Activated CD4-positive, alpha-beta T cell treated with anti-CD3 and anti-CD28 coated beads for 36 hours (primary cell): ENCODE measurements at places on chromosomes 2 and 18. TPM values are rescaled to one million over a fixed set of nuclear protein-coding genes. Genes with fewer than 3 reads are reported as not detected.

- DNase-seq = peak; percentile 54
- no peak overlapping the region for H3K27ac ChIP-seq
- H3K4me1 ChIP-seq = peaks cover 11% of the 10 kb centered on the region
- H3K4me3 ChIP-seq = no peak overlapping the region
Measured at GRCh38 chr2:237227592-237228280, 142.0 kb downstream of the COPS8 start.

- peaks cover 4% of the 10 kb centered on the region for H3K27me3 ChIP-seq
- no peak for DNase-seq
- no peak overlapping the region for H3K27ac ChIP-seq
- H3K4me1 ChIP-seq = peaks cover 5% of the 10 kb centered on the region
- no peak overlapping the region for H3K4me3 ChIP-seq
- H3K36me3 ChIP-seq = no peaks in the 10 kb centered on the region
Measured at GRCh38 chr2:208042041-208042440, 16.7 kb upstream of the PLEKHM3 start.

- H3K36me3 ChIP-seq = no peaks in the 10 kb centered on the region
- no peak overlapping the region for H3K27ac ChIP-seq
- no peak for DNase-seq
Measured at GRCh38 chr2:75562513-75562864, 1.8 kb upstream of the EVA1A start.

DNA sequence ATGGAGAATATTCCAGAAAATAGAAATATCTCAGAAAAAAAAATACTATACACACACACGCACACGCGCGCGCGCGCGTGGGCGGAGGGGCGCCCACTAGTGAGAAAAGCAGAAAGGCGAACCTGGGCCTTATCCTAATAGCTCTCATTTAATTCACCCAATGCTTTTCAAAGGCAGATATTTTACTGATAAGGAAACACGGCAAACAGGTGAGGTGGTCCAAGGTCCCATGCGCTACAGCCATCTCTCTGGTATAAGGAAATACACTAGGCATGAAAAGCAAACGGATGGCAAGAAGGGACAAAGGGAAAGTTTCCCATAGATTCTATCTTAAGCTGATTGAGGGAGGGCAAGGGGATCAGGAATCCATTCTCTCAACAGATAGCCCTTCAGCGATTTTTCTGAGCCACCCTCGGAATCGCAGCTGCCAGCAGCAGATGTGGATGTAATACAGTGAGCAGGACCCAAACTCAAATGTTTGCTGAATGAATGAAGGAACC, 136.7 kb downstream of the TMEM247 start:
- H3K4me3 ChIP-seq = peak overlapping the region; percentile 96
- H3K27ac ChIP-seq = peak overlapping the region; percentile 95
- peaks cover 16% of the 10 kb centered on the region for H3K36me3 ChIP-seq
- H3K27me3 ChIP-seq = no peaks in the 10 kb centered on the region
- H3K4me1 ChIP-seq = peaks cover 20% of the 10 kb centered on the region

GRCh38 chr2:219914577-219914976, 287.1 kb downstream of the SLC4A3 start:
- no peak for DNase-seq
- H3K4me3 ChIP-seq = no peak overlapping the region
- no peak overlapping the region for H3K27ac ChIP-seq
- H3K27me3 ChIP-seq = peaks cover 9% of the 10 kb centered on the region

GRCh38 chr2:9050122-9050809, 46.8 kb upstream of the MBOAT2 start:
- H3K4me1 ChIP-seq = peaks cover 2% of the 10 kb centered on the region
- no peaks in the 10 kb centered on the region for H3K27me3 ChIP-seq

DNA sequence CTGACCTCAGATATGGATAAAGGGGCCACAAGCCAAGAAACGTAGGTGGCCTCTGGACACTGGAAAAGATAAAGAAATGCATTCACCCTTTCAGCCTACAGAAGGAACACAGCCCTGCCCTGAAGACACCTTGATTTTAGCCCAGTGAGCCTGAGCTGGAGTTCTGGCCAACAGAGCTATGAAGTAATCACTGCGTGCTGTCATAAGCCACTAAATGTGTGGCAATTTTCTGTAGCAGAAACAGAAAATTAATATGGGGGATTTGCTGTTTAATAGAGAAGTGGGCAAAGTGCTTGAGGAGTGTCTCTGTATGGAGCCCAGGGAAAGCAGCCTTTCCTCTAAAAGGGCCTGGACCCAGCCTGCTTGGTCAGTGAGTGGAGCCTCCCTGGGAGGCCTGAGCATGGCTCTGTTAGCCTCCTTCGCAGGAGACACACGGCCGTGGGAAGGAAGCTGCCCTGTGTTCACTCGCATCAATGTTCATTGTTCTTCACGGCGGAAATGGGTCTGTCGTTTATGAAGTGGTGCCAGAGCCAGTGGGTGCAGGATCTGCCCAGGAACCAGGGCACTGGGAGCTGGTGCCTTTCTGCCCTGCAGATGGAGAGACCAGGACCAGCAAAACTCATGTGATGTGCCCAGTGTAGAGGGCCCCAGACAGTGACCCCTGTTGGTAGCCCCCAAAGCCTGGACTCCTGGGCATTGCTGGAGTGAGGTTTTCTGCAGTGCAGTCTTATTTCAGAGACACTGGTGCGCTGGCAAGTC, 268.9 kb downstream of the NDUFA10 start:
- no peaks in the 10 kb centered on the region for H3K36me3 ChIP-seq
- peaks cover 22% of the 10 kb centered on the region for H3K4me1 ChIP-seq
- no peak overlapping the region for H3K4me3 ChIP-seq
- no peak for DNase-seq
- no peak overlapping the region for H3K27ac ChIP-seq

- no peaks in the 10 kb centered on the region for H3K4me1 ChIP-seq
- no peaks in the 10 kb centered on the region for H3K36me3 ChIP-seq
- no peak overlapping the region for H3K27ac ChIP-seq
- H3K27me3 ChIP-seq = peaks cover 3% of the 10 kb centered on the region
- no peak overlapping the region for H3K4me3 ChIP-seq
Measured at GRCh38 chr2:36823862-36824261, 127.4 kb downstream of the VIT start.

GRCh38 chr18:3447068-3447894, 2.7 kb upstream of the TGIF1 start:
- H3K36me3 ChIP-seq = peaks cover 10% of the 10 kb centered on the region
- DNase-seq = peak; percentile 74
- H3K4me3 ChIP-seq = peak overlapping the region; percentile 94
- H3K27me3 ChIP-seq = no peaks in the 10 kb centered on the region

- no peak for DNase-seq
- no peaks in the 10 kb centered on the region for H3K4me1 ChIP-seq
- H3K27ac ChIP-seq = no peak overlapping the region
- no peak overlapping the region for H3K4me3 ChIP-seq
- peaks cover 15% of the 10 kb centered on the region for H3K27me3 ChIP-seq
Measured at GRCh38 chr18:9850309-9850708, 35.5 kb upstream of the TXNDC2 start.

DNA sequence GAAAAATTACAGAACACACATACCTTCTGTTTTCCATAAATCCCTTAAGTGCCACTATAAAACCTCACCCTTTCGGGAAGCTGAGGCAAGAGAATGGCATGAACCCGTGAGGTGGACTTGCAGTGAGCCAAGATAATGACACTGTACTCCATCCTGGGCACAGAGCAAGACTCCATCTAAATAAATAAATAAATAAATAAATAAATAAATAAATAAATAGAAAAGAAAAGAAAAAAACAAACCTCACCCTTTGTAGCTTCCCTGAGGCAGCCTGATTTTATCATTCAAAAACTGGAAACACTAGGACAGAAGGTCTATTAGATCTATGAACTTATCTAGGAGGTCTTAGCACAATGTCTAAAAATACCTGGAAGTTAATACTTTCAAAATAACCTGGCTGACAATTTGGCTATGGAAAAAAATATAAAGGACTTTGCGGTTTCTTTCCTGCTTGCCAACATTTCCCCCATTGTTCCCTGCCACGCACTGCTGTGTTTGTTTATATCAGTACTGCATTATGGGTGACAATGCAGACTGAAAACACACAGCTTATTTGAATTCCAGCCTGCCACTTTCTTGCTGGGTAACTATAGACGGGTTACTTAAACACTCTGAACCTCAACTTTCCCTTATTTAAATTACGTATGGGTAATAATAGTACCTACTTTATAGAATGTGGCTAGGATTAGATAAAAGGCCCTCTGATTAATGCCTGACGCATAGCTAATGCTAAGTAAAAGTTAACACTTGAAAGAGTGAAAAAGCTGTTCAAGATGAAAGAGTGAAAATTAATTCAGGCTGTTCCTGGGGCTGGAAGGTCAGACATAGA, 313.0 kb downstream of the RDH14 start:
- H3K27me3 ChIP-seq = peaks cover 5% of the 10 kb centered on the region
- no peak overlapping the region for H3K4me3 ChIP-seq
- H3K4me1 ChIP-seq = no peaks in the 10 kb centered on the region
- H3K27ac ChIP-seq = no peak overlapping the region
- H3K36me3 ChIP-seq = no peaks in the 10 kb centered on the region

DNA sequence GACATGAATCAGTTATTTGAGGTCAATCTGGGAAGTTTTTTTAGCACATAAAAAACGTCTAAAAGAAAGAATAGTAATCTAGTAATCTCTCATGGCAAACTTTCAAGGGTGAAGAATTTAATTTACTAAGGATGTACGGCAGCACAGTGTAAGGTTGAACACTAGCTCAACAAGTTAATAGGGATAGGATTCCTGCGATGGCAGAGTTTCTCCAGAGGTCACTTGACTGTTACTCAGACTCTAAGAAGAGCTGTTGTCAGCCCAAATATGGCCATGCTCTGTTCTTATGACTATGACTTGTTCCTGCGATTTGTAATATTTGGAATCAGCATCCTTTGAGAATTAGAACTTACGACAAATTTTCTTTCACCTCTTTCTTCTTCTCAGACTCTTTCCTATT, 553.3 kb upstream of the TNP1 start:
- peaks cover 6% of the 10 kb centered on the region for H3K27me3 ChIP-seq
- DNase-seq = no peak
- H3K4me1 ChIP-seq = no peaks in the 10 kb centered on the region
- H3K27ac ChIP-seq = no peak overlapping the region
- H3K4me3 ChIP-seq = no peak overlapping the region
- no peaks in the 10 kb centered on the region for H3K36me3 ChIP-seq

DNA sequence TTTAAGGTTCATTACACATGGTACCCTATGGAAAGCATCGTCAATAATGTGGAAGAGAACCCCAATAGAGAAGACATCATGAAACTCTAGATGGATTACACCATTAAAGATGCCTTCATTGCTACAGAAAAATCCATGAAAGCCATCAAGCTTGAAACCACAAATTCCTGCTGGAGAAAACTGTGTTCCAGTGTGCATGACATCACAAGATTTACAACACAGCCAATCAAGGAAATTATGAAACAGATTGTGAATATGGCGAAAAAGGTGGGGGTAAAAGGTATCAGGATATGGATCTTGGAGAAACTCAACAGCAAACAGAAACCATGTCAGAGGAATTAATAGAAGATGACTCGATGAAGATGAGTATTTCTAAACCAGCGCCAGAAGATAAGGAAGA, 200.0 kb downstream of the SLC4A10 start:
- no peak for DNase-seq
- no peak overlapping the region for H3K4me3 ChIP-seq
- no peaks in the 10 kb centered on the region for H3K36me3 ChIP-seq
- H3K27me3 ChIP-seq = peaks cover 7% of the 10 kb centered on the region

- no peaks in the 10 kb centered on the region for H3K27me3 ChIP-seq
- H3K4me3 ChIP-seq = no peak overlapping the region
- H3K4me1 ChIP-seq = no peaks in the 10 kb centered on the region
- no peak overlapping the region for H3K27ac ChIP-seq
Measured at GRCh38 chr2:174076040-174076439, 110.9 kb upstream of the SP3 start.

DNA sequence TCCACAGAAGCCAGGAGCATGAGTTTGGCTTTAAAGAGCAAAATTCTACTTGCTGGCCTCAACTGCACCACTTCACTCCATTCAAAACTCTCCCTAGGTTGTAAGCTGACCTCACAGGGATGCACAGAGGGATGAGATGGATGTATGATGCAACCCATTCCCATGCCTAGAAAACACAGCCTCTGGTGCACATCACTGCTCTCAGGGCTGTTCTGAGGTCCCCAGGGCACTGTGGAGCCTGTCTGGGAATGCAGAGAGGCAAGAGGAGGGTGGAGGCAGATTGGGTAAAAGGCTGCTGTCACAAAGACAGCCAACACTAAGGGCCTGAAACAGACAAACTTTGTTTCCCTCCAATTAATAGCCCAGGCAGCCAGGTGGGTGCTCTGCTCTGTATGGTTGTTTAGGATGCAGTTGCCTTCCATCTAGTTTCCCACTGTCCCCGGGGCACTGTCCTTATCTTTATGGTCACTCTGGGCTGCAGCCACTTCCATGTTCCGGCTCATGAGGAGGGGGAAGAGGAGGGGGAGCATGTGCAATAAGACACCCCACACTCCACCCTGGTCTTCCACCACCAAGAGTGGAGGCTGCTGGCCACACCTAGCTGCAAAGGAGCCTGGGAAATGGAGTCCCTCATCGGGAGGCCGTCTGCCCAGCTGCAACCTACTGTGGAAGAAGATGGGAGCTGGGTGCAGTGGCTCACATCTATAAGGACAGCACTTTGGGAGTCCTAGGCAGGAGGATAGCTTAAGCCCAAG, 7.0 kb downstream of the GPR45 start:
- H3K27me3 ChIP-seq = no peaks in the 10 kb centered on the region
- H3K27ac ChIP-seq = no peak overlapping the region
- no peaks in the 10 kb centered on the region for H3K36me3 ChIP-seq
- no peak for DNase-seq

Gene SDC1
- total RNA-seq = 0.23 TPM

Gene LRRTM1
- total RNA-seq = not detected

Gene C2orf42
- 23.3 TPM for total RNA-seq

Gene GAL3ST2
- total RNA-seq = 0.94 TPM

Gene HNMT
- total RNA-seq = not detected

Gene POTEJ
- total RNA-seq = not detected

Gene MFF
- 78.3 TPM for total RNA-seq

Gene SPR
- 9.8 TPM for total RNA-seq
